Uterus (tissue), 4 donors: ENCODE measurements at places on chromosomes 13 and 19.
A peak's percentile ranks its signal among the peaks of the same experiment; 100 is the strongest.

- no peak for DNase-seq
These were observed 329.2 kb downstream of the SLC7A1 start for GRCh38 chr13:29266261-29266660.

DNA sequence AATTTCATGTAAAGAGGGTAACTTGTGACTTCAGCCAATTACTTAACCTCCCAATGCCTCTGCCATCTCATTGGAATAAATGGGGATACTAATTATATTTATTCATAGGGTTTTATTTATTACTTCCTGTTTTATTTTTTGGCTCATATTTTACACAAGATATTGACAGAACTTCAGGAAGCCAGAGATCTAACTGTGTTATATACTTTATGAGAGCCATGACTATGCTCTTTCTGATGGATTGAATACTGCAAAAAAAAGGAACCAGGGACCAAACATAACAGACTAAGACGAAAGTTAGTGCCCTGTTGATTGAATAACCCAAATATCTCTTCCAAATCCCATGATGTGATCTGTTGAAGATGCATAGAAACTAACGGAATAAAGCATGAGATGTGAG is 243.3 kb upstream of the STARD13 start:
- no peak for DNase-seq

DNA sequence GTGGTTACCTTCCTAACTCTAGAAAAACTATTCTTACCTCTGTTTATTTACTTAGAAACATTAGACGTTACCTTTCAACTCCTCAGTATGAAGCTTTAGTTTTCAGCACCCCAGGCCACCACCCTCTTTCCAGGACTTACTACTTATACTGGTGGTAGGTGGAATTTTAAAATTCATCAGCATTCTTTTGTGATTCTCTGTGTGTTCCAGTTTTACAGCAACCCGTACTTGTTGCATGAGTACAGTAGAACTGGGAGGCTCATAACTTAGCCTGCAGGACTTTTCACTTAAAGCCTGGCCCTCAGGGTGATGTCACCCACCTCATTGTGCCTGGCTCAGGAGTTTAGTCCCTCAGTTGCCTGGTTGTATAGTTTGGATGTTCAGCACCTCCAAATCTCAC is 49.4 kb upstream of the ALOX5AP start:
- no peak for DNase-seq

GRCh38 chr13:20658451-20659040 is 45.0 kb upstream of the IL17D start:
- DNase-seq, result no peak

GRCh38 chr13:32426990-32427851 is 709 bp downstream of the N4BP2L1 start:
- DNase-seq, result peak; percentile 64

GRCh38 chr19:7748756-7749155 is 1.4 kb upstream of the CD209 start:
- no peak for DNase-seq

DNA sequence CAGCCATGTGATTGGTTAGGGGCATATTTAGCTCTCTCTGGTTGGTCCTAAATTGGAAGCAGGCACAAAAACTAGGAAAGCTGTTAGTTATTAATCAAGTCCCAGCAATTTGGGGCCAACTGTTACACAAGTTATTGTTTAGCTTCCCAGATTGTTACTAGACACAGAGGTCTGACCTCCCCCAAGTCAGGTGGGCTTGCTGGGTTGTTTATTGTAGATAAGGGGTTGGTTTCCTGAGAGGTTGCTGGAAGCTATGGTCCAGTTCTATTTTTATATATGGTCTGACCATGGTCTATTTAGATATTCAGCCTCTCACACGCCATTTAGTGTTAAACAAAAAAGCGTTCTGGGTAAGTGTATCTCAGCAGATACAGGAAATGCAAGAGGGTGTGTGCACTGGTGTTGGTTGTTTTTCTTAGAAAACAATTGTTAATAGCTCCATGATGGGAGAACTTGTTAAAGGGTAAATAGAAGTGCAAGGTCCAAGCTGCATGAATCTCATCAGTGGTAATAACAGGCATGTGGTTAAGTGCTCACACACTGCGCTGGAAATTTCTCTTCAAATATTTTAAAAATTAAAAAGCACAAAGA is 150.0 kb downstream of the RAP2A start:
- no peak for DNase-seq

DNA sequence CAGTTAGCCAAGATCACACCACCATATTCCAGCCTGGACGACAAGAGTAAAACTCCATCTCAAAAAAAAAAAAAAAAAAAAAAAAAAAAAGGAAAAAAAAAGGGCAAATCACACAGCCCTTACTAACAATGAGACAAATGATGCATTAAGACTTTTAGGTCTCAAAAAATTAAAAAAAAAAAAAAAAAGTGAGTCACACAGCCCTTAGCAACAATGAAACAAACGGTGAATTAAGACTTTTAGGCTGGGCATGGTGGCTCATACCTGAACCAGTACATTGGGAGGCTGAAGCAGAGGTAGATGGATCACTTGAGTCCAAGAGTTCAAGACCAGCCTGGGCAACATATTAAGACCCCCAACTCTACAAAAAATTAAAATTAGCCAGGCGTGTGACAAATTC is 32.4 kb upstream of the EIF3G start:
- DNase-seq, result no peak

DNA sequence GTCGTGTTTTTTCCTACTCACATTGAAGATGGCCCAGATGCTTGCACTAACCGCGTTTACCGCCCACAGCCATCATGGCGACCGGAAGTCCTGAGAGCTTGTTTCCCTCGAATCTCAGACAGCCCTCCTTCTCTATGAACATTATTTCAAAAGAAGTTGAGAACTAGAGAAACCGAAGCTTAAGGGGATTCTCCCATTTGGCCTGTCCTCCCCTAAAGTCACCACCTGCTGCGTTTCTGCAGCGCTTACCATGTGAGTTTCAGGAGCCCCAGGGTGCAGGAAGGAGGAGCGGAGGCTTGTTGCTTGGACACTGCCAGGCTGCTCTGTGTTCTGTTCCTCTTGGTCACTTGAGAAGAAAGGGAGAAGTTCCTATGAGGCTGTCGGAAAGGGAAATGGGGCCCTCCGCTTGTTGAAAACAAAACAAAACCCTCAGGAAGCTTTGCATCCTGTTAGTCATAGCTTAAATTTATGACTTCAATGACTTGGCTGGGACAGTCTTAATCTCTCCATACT is 6.2 kb downstream of the CARD8 start:
- peak; percentile 49 for DNase-seq

- peak; percentile 63 for DNase-seq
These were observed 16.8 kb downstream of the FPR2 start for GRCh38 chr19:51777570-51778462.

DNA sequence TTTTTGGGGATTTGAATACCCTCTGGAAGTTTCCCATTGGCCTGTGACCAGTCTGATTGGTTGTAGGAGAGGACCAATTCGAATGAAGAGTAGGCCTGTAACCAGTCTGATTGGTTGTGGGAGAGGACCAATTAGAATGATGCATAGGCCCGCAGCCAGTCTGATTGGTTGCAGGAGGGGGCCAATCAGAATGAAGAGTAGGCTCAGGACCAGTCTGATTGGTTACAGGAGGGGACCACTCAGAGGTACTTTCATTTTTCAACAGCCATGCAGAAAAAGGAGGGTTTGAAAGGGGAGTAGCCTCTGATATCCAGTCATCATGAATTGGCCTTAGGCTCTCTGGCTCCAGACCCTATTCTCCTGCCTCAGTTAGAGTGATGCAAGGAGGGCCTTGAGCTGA is 30.4 kb upstream of the SLC1A5 start:
- no peak for DNase-seq

DNA sequence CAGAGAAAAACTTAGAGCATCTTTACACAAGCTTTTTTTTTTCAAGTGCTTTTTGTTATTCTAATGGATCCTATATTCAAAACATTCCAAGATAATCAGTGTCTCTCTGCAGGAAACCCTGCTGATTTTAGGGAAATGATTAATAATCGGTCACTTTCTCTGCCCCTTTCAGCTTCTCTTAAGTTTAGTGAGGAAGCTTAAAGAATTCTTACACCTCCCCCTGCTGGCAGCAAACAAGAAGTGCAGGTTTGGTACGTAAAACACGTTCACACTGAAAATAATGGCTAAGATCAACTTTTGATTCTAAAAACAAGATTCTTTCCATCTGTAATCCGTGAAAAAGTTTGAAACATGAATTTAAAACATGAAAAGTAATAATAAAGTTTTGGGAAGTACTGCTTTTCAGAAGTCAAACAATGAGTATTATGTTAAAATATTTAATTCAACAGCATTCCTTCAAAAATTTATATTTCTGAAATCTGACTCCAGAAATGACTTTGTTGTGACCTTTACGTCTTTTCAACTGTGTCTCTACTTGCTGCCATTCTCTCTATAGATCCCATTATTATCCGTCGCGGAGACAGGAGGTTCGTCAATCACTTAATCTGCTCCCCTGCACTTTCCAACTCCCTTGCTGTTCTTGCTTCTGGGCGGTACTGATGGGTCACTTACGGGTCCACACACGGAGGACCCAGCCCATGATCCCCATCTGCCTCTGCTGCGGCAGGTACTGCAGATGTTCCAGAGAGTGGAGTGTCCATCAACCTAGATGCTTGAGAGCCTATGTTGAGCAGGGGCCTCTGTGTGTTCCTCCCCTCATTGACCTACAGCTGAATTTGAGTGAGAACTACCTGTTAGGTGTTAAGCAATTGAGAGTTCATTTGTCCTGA is 203.1 kb upstream of the EDNRB start:
- DNase-seq, result peak; percentile 44
